ENCODE measurements at places on chromosomes 13 and 19.

GRCh38 chr13:89205856-89206520, 1534.8 kb downstream of the SLITRK5 start:
- no peak for DNase-seq

- DNase-seq, result no peak
These were observed 28.0 kb downstream of the SERP2 start for GRCh38 chr13:44401577-44401976.

GRCh38 chr19:19232261-19232721, 20.5 kb downstream of the NCAN start:
- no peak for DNase-seq

DNA sequence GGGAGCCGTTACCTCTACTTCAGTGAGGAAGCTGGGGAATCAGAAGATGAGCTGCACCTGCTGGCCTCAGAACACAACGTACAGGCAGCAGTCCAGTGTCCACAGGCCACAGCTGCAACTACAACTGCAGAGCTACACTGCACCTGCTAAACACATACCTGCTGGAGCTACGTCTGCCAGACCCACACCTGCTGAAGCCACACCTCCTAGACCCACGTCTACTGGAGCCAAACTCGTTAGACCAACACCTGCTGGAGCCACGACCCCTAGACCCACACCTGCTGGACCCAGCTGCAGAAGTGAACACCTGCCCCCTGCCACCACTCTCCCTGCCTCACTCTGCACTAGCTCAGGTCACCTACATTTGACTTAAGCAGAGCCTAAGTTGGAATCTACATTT, 169.9 kb downstream of the USP12 start:
- no peak for DNase-seq

DNA sequence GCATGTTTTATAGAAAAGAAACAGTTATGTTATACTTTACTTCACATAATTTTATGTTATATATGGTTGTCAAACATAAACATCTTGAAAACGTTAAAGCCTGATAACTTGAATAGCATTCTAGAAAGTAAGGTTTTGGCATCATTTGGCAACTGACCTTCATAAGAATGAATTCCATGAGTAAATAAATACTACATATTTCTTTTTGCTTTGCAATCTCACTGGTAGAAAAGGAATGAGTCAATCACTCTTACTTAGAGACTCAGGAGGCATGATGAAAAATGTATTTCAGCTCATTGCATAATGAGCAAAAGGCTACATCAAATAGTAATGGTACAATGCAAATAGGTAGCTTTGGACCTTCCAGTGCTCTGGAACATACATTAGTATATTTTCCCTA, 1381.9 kb downstream of the EFNB2 start:
- no peak for DNase-seq

DNA sequence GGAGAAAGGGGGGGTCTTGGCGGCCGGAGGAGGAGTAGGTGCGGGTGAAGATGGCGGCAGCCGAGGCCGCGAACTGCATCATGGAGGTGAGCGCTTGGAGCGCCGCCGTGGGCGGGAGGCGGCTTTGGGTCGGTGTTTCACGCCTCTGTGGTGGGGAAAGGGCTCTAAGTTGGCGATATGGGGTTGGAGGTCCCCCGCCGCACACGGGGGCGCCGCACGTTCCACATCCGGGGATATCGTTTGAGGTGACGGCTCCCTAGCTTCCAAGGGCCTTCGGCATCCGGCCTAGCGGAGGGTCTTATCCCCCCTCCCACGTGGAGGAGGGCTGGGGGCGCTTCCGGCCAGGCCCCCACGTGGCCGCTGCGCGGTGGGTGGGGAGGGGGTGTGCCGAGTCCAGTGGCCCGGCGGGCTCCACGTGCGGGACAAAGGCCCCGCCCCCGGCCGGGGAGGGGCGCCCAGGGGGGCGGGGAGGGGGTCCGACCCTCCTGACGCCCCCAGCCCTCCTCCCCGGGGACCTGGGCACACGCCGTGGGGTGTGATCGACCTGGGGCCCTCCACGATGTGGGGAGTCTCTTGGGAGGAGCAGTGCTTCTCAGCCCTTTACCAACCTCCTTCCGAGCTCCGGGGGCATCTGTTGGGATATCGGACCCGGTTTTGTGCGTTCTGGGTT, at the start of gene PRMT1:
Gene PRMT1 (plus strand): TSS at position 41 of the 670 bp plus-strand sequence. CDS start 10 bp downstream, at position 51.
- DNase-seq, result peak; percentile 76

All from HAP-1 (cell line).